Activated CD4-positive, alpha-beta T cell treated with anti-CD3 and anti-CD28 coated beads for 24 hours (primary cell): ENCODE measurements at places on chromosomes 11 and 22.

DNA sequence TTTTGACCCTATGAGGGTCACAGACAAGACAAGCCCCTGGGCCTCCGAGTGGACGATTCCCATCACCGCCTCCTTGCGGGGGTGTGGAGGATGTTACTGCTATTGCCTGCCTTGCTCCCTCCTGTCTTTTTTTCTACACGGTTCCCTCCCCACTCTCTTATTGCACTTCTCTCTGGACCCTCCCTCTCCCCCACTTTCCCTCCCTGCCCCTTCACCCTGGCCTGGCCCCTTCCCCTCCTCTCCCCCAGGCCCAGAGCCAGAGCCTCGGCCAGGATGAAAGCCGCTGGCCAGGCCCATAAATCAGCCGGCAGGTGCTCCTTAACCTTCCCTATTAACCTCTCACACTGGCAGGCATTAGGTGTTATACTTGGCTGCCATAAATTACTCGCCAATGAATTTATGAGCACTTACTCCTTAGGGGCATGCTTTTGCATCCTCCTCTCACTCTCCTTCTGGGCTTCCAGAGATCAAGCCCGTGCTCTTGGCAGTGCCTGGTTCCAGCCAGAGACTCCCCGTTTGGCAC lies 18.3 kb upstream of the ALX4 start:
- no peak for DNase-seq

DNA sequence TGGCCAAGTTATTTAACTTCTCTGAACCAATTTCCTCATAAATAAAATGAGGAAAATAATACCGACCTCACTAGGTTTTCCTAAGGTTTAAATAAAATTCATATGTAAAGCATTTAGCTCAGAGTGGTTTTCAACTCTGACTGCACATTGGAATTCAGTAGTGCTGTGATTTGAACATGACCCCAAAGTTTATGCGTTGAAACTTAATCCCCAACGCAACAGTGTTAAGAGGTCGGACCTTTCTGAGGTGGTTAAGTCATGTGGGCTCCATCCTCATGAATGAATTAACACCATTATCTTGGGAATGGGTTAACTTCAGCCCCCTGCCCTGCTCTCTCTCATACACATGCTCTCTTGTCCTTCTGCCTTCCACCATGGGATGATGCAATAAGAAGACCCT lies 322.2 kb downstream of the AASDHPPT start:
- DNase-seq: no peak

GRCh38 chr11:2302306-2302895 lies 588 bp downstream of the TSPAN32 start:
- DNase-seq: no peak

DNA sequence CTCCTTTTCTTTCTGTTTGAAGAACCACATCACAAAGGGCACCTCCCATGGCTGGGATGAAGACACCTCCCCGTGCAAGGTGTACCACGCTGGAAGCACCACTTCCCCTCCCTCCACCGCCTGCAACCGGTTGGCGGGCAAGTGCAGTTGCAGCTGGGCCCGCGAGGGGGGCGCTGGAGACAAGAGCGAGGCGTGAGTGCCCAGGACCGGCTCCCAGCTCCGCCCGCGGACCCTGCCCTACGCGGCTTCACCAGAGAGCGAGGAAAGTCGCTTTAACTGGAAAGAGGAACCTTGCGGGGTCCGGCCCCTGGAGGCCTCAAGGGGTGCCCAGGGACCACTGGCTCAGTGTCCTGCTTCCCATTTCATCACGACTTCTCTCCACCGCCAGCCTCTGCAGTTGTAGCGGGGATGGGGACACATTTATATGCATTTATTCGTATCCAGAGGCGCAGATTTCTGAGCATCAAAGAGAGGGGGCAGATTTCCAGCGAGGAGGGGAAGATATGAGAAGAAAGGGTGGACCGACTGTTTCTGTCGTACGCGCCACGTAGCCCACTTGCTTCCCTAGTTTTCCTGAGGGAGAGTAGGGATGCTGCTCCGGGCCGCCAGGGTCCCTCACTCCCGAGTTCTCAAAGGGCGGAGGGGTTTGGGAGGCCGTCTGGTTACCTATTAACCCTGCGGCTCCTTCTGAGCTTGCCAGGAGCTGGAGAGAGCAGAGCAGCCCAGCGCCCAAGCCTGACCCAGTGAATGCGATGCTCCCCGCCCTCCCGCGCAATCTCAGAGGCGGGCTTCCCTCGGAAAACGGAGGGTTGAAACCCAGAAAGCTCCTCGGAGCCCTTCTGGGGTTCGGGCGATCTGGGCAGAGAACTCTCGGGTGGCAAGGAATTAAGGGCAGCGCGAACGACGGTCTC lies 3.5 kb downstream of the ESAM start:
- peak; percentile 71 for DNase-seq
